ENCODE measurements at places on chromosomes 13 and 19. TPM values are rescaled to one million over a fixed set of nuclear protein-coding genes. Genes with fewer than 3 reads are reported as not detected.

GRCh38 chr13:73876323-73876722 is 257.9 kb downstream of the KLF12 start:
- no peak for DNase-seq
- H3K36me3 ChIP-seq: no peaks in the 10 kb centered on the region
- H3K27ac ChIP-seq: no peak overlapping the region
- no peak overlapping the region for H3K4me3 ChIP-seq
- H3K27me3 ChIP-seq: no peaks in the 10 kb centered on the region
- peaks cover 3% of the 10 kb centered on the region for H3K4me1 ChIP-seq

- DNase-seq: no peak
- no peak overlapping the region for H3K27ac ChIP-seq
- no peaks in the 10 kb centered on the region for H3K36me3 ChIP-seq
- H3K4me1 ChIP-seq: no peaks in the 10 kb centered on the region
Observed at GRCh38 chr13:94267581-94268366, 211.7 kb downstream of the DCT start.

DNA sequence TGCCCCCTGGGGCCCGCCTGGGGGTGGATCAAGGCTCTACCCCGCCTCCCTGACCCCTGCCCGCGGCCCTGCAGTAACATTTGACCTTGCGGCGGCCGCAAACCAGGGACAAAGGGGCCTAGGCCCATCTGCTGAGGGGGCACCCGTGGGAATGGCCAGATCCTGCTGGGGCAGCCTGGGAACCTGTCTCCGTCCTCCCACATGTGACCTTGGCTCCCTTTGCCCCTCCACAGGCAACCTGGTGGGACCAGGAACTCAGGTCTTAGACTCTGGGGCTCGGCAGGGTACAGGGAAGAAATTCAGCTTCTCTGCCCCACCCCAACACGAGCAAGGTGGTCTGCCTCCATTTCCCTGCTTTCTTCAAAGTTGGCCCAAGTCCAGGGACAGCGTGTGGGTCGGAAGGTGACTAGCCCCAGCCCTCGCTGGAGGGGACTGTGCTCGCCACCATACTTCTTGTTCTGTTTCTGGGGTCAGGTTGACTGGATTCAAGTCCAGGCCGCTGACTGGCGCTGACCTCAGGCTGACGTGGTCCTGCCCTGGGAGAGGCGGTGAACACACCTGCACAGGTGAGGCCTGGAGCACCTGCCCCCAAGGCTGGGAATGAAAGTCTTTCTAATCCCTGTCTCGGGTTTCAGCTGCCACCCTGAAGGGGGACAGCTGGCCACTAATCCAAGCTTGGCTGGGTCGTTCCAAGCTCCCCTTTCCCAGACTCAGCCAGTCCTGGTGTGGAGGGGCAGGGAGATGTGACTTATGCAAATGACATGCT is 2.5 kb upstream of the NR2F6 start:
- H3K4me1 ChIP-seq: no peaks in the 10 kb centered on the region
- peak; percentile 75 for DNase-seq
- no peak overlapping the region for H3K4me3 ChIP-seq
- peak overlapping the region; percentile 77 for H3K27ac ChIP-seq
- H3K36me3 ChIP-seq: no peaks in the 10 kb centered on the region

- no peaks in the 10 kb centered on the region for H3K4me1 ChIP-seq
- no peak overlapping the region for H3K27ac ChIP-seq
- H3K36me3 ChIP-seq: no peaks in the 10 kb centered on the region
- no peak overlapping the region for H3K4me3 ChIP-seq
Observed at GRCh38 chr19:15443838-15444237, 5.9 kb downstream of the WIZ start.

- DNase-seq: no peak
- H3K4me3 ChIP-seq: no peak overlapping the region
- H3K27me3 ChIP-seq: no peaks in the 10 kb centered on the region
- no peaks in the 10 kb centered on the region for H3K4me1 ChIP-seq
- no peaks in the 10 kb centered on the region for H3K36me3 ChIP-seq
- no peak overlapping the region for H3K27ac ChIP-seq
Observed at GRCh38 chr13:113065406-113066141, 40.0 kb upstream of the F7 start.

GRCh38 chr19:58578012-58578925 is 5.1 kb upstream of the MZF1 start:
- H3K36me3 ChIP-seq: no peaks in the 10 kb centered on the region
- DNase-seq: no peak
- H3K4me1 ChIP-seq: peaks cover 10% of the 10 kb centered on the region
- H3K27ac ChIP-seq: no peak overlapping the region

DNA sequence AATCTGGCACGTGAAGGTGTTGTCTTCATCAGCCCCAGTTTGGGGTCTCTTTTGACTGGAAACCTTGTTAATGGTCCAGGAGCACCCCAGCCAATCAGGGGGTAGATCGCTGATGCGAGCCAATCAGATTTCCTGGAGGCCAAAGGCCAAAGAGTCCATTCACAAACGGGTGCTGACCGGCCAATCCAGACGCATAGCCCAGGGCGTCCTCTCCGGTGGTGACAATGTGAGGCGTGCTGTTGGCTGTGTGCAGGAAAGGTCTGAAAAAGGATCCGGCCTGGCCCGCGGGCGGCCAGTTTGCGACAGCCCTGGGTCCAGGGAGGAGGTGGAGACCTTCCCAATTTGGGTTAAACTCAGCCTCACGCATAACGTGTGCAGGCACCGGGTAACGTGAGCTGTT is 3.1 kb downstream of the MAST3 start:
- H3K27me3 ChIP-seq: no peaks in the 10 kb centered on the region
- no peak overlapping the region for H3K4me3 ChIP-seq
- no peak overlapping the region for H3K27ac ChIP-seq
- peak; percentile 46 for DNase-seq

DNA sequence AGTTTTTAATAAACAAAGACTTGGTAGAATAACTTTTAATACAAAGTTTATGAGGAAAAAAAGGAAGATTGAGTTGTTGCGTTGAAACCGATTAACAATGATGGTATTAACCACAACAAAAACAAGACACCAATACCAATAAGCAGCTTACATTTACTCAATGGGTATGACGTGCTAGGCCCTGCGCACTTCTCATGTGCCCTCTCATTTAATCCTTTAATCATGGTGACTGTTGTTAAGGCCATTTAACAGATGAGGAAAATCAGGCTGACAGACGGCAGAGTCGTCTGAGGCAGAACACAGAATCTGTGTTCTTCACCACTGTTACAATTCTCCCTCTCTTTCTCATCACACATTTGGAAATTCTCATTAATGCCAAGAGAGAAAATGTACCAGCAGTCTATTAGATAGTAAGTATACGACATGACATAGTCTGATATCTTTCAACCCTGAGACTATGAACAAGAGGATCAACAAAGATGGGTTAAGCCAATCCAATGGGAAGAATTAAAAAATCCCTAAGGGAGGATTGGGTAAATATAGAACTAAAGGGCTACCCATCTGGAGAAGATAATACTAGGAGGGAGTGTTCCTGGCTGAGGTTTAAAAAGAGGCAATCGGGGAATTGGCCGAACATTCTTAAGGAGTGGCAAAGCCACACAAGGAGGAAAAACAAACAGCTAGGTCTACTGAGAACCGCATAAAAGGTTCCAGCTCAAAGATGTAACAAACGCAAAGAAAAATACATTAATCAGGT is 54.0 kb downstream of the DOCK9 start:
- DNase-seq: no peak
- H3K4me1 ChIP-seq: peaks cover 6% of the 10 kb centered on the region
- peaks cover 5% of the 10 kb centered on the region for H3K36me3 ChIP-seq
- no peak overlapping the region for H3K4me3 ChIP-seq
- H3K27me3 ChIP-seq: no peaks in the 10 kb centered on the region
- H3K27ac ChIP-seq: no peak overlapping the region

GRCh38 chr13:101398191-101398590 is 18.1 kb downstream of the NALCN start:
- no peaks in the 10 kb centered on the region for H3K27me3 ChIP-seq
- no peak for DNase-seq
- H3K27ac ChIP-seq: no peak overlapping the region
- no peaks in the 10 kb centered on the region for H3K4me1 ChIP-seq
- no peaks in the 10 kb centered on the region for H3K36me3 ChIP-seq
- H3K4me3 ChIP-seq: no peak overlapping the region

GRCh38 chr19:57212109-57212508 is 18.7 kb upstream of the AURKC start:
- no peaks in the 10 kb centered on the region for H3K4me1 ChIP-seq
- H3K27me3 ChIP-seq: no peaks in the 10 kb centered on the region
- no peak overlapping the region for H3K4me3 ChIP-seq
- H3K27ac ChIP-seq: no peak overlapping the region
- DNase-seq: no peak
- H3K36me3 ChIP-seq: peaks cover 46% of the 10 kb centered on the region

- H3K27ac ChIP-seq: no peak overlapping the region
- DNase-seq: no peak
- no peaks in the 10 kb centered on the region for H3K4me1 ChIP-seq
- no peak overlapping the region for H3K4me3 ChIP-seq
- no peaks in the 10 kb centered on the region for H3K36me3 ChIP-seq
- H3K27me3 ChIP-seq: peaks cover 7% of the 10 kb centered on the region
Observed at GRCh38 chr13:31119966-31120700, 41.6 kb downstream of the HSPH1 start.

- no peak overlapping the region for H3K4me3 ChIP-seq
- H3K4me1 ChIP-seq: peaks cover 8% of the 10 kb centered on the region
- no peaks in the 10 kb centered on the region for H3K36me3 ChIP-seq
- peak; percentile 33 for DNase-seq
Observed at GRCh38 chr19:13835791-13836723, 40.8 kb downstream of the ZSWIM4 start.

- no peaks in the 10 kb centered on the region for H3K27me3 ChIP-seq
- no peak overlapping the region for H3K4me3 ChIP-seq
- no peak overlapping the region for H3K27ac ChIP-seq
- no peaks in the 10 kb centered on the region for H3K36me3 ChIP-seq
Observed at GRCh38 chr19:2700660-2701360, 1.7 kb downstream of the GNG7 start.

DNA sequence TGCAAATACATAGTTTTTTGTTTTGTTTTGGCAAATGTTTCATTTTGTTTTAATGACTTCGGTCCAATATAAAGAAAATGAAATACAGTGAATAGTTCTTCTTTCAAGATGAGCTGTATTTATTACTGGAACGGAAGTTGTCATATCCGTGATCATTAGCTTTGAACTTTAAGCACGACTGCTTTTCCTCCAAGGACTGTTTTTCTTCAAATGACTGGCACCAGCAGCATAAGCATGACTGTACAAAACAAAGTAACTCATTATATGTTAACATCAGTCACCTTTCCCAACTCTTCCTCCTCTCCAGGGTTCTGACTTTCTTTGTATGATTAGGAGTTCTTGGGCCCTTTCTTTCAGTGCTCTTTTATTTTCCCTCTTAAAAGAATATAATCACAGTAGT is 20.5 kb downstream of the EDNRB start:
- no peak overlapping the region for H3K27ac ChIP-seq
- no peaks in the 10 kb centered on the region for H3K4me1 ChIP-seq
- no peak overlapping the region for H3K4me3 ChIP-seq
- H3K36me3 ChIP-seq: peaks cover 2% of the 10 kb centered on the region
- DNase-seq: no peak

GRCh38 chr13:85771856-85772255 is 27.4 kb downstream of the SLITRK6 start:
- no peaks in the 10 kb centered on the region for H3K4me1 ChIP-seq
- H3K4me3 ChIP-seq: no peak overlapping the region
- no peaks in the 10 kb centered on the region for H3K36me3 ChIP-seq
- H3K27ac ChIP-seq: no peak overlapping the region

GRCh38 chr13:89897681-89898080 is 1449.8 kb upstream of the MIR17HG start:
- DNase-seq: no peak
- no peaks in the 10 kb centered on the region for H3K4me1 ChIP-seq
- no peak overlapping the region for H3K4me3 ChIP-seq
- H3K27ac ChIP-seq: no peak overlapping the region
- no peaks in the 10 kb centered on the region for H3K36me3 ChIP-seq
- no peaks in the 10 kb centered on the region for H3K27me3 ChIP-seq

- H3K4me1 ChIP-seq: no peaks in the 10 kb centered on the region
- H3K27me3 ChIP-seq: no peaks in the 10 kb centered on the region
- DNase-seq: no peak
- H3K36me3 ChIP-seq: peaks cover 3% of the 10 kb centered on the region
Observed at GRCh38 chr13:113552786-113553434, 31.6 kb upstream of the TFDP1 start.

DNA sequence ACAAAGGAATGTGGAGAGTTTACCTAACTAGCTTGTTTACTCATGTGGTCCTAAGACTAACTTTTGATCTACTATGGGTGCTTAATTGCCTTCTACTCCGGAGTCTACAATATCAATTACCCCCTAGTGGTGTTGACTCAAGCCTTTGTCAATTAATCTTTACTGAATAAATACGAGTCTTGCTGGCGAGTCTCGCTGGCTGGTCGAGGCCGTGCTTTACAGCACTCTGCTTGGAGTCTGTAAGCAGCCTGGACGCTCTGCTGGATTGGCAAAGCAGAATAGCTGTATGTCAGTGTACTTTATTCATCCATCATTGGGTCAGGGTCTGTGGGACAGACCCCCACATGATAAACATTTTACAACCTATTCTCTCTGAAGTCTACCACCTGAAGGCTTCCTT is 9.9 kb upstream of the SPART start:
- H3K4me1 ChIP-seq: no peaks in the 10 kb centered on the region
- no peak overlapping the region for H3K4me3 ChIP-seq
- H3K27me3 ChIP-seq: no peaks in the 10 kb centered on the region
- no peaks in the 10 kb centered on the region for H3K36me3 ChIP-seq
- no peak for DNase-seq

DNA sequence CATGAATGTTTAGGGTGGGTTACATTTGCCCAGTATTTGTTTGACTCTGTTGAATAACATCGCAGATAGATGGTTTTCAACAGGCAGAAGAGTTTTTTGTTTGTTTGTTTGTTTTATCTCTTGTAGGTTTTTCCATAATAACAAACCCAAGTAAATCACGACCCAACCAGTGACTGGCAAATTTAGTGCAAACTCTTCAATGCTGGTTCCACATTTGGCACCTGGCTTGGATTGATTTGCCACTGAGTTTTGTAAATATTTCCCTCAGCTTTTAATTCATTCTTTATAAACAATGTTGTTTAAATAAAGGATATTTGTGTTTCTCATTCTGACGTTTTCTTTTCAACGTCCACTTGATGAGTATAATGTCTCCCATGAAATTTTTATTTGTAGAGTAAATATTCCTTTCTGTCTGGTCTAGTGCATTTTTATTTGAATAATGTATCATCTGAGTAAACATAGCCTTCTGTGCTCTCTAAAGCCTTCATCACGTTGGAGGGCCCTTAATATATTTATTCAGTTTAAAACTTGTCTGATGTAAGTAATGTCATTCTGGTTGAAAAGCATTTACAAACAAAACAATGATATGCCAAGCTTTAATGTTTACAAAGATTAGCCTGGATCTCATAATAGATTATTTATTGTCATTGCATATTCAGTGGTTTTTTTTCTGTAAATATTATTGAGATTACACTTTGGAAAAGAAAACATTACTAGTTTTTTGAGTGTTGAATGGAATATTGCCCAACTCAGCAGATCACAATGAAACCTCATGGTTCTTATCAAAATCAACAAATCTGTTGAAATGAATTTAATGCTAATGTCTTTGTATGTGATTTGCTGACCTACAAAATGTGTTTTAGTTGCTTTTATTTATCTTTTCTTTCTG is 90.4 kb upstream of the PEG3 start:
- H3K36me3 ChIP-seq: no peaks in the 10 kb centered on the region
- H3K27ac ChIP-seq: no peak overlapping the region
- H3K4me3 ChIP-seq: no peak overlapping the region
- DNase-seq: no peak
- H3K4me1 ChIP-seq: no peaks in the 10 kb centered on the region

NLRP5 gene
- not detected for polyA plus RNA-seq

GPR12 gene
- not detected for polyA plus RNA-seq

RETN gene
- polyA plus RNA-seq: 0.78 TPM

IRGC gene
- not detected for polyA plus RNA-seq

All from small intestine (tissue), 16 donors.